RPMI7951 (cell line): ENCODE measurements at places on chromosomes 5 and 9. TPM values are rescaled to one million over a fixed set of nuclear protein-coding genes. Genes with fewer than 3 reads are reported as not detected.

The CDKN2A gene
- 477 and 592 TPM in 2 replicates for total RNA-seq

GRCh38 chr9:25254051-25254450 lies 424.2 kb downstream of the TUSC1 start:
- DNase-seq, result no peak

- peak; percentile 34 for DNase-seq
Observed at GRCh38 chr9:14433351-14434157, 119.6 kb upstream of the NFIB start.

GRCh38 chr9:104927216-104927911 lies 591 bp downstream of the ABCA1 start:
- DNase-seq, result peak; percentile 68

DNA sequence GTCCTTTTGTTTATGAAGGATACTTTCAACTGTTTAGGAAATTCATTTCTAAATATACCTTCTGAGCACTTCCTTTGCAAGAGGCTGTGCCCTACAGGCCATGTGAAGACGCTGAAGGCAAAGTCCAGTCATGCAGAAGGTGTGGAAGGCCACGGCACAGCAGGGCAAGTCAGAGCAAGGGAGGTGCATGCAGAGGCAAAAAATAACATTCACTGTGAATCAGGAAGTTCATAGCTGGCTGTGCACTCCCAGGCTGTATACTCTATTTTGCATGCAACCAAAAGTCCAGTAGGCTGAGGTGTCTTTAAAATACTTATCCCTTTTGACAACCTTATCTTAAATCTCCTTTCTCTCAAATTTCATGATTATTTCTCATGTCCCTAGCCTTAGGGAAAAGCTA lies 50.3 kb downstream of the GNAQ start:
- peak; percentile 53 for DNase-seq

- DNase-seq, result no peak
Observed at GRCh38 chr9:132370592-132370991, 15.8 kb upstream of the SETX start.

The C9orf78 gene
- 44.1 and 50.6 TPM in 2 replicates for total RNA-seq

- DNase-seq, result no peak
Observed at GRCh38 chr9:4603830-4604229, 58.3 kb upstream of the PLPP6 start.

- DNase-seq, result peak; percentile 5
Observed at GRCh38 chr5:128276537-128277216, 193.1 kb downstream of the SLC12A2 start.

- DNase-seq, result no peak
Observed at GRCh38 chr9:87498811-87499360, 1.2 kb downstream of the DAPK1 start.

GRCh38 chr5:169812786-169813185 lies 167.5 kb downstream of the INSYN2B start:
- DNase-seq, result no peak

The LURAP1L gene
- total RNA-seq, result 0.98 and 1.8 TPM in 2 replicates

- DNase-seq, result no peak
Observed at GRCh38 chr5:168118042-168118668, 173.3 kb upstream of the WWC1 start.

DNA sequence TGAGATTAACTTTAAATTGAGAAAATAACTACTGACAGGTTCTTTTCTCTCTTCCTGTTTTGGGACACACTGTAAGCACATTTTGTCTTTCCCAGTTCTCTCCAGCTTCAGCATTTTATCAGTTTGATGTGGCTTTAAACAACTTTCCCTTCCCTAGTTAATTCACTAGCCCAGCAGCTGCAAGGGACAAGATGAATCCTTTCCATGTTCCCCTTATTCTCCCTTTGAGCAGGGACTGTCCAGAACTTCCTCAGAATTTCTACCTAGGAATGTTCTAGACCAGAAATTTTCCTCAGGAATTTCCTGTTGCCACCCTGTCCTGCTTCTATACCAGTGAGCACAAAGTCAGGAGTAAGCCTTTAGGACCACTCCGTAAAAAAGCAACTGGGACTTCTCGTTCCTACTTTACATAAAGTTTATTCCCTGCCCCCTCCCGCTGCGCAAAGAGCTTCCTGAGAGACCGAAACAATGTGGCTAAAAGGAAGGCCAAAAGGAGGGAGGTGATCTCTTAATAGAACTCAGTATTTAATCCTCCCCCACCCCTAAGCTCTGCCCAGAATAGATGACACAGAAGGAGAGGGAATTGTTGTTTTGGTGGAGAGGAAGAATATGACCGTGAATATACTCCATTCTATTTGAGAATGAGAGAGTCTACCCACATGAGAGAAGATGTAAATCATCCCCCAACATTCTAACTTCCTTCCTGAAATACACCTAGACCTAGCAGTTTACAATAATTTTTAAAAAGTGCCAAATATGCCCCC lies 61.9 kb downstream of the GLIS3 start:
- no peak for DNase-seq

GRCh38 chr9:30757723-30758122 lies 1626.7 kb upstream of the ACO1 start:
- no peak for DNase-seq

The SLC46A2 gene
- not detected in 2 replicates for total RNA-seq

DNA sequence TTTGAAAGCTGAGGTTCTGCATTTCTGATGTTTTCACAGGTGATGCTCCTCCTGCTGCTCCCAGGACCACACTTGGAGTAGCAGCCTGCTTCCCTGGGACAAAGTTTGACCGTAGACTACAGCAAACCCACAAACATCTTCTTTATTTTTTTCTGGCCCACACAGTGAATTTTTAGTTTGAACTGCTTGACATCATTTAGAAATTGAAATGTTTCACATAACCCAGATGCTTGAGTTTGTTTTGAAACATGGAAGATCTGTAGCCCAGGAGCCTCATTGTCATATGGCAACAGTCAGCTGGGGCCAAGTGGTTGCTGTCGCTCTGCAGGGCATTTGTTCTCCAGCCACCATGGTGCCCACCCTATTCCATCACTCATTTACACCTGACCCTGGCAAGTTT lies 8.4 kb downstream of the SH3TC2 start:
- no peak for DNase-seq
